ENCODE measurements at places on chromosomes 1 and 21.

DNA sequence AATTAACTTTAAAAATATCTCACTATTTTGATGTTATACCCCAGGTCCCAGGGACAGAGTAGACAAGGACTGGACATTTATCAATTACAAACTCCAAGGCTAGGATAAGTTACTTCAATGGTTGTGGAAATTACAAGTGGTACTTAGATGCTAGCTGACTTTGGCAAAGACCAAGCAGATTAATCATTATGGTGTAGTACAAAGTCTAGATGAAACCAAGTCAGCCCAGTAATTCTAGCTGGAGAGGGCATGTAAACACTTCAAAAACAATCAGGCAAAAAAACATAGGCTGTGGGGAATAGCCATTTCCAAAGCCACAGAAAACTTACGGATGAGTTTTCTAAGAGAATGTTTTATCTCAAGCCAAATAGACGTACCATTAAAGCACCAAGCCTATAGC lies 124.5 kb downstream of the TSEN15 start:
- DNase-seq: no peak

- DNase-seq: no peak
Measured at GRCh38 chr1:29986986-29987385, 736.4 kb downstream of the MATN1 start.

DNA sequence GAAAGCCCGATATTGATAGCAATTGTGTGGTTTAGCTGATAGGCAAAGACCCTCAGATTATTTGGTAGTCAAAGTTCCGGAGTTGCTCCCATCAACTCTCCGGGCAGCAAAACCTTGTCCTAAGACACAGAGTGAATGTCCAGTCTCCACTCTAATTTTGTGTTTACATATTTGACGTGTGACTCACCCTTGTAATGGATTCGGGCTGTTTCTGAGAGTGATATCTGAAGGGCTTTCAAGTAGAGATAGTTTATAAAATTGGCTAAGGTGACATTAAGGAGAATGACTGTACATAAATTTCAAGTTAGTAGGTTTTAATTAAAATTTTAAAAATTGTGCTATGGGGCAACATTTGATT lies 154.2 kb downstream of the CNIH3 start:
- peak; percentile 84 for DNase-seq

GRCh38 chr21:18449605-18450550 lies 46.3 kb upstream of the TMPRSS15 start:
- DNase-seq: no peak

DNA sequence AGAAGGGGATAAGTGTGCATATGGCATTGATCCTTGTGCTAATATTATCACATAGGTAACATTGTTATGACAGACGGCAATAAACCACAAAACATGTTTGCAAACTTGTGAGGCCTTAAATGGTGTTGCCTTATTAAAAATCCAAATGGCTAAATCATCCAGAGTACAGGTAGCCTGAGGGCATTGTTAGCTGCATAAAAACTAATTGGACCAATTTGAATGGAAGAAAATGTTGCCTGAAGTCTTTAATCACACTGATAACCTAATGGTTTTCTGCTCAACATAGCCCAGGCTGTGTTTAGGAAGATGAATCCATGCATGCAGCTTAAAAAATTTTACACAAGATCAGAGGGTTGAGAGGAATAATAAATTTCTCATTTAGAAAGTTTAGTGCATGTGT lies 19.4 kb upstream of the LRRC53 start:
- no peak for DNase-seq

DNA sequence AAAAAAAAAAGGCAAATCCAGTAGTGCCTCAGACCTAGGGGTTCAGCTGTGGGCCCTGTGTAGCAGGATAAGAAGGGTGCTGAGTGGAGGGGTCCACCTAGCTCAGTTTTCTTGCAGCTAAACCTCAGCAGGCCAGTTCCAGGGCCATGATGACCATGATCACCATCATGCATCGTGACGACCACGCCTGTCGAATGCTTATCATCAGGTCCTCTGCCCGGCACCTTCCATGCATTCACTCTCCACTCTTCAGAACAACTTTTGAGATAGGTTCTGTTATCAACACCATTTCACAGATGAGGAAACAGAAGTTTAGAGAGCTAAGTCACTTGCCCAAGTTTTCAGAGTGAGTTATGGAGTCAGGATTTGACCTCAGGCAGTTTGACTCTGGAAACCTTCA lies 54.9 kb downstream of the ACBD3 start:
- DNase-seq: no peak

DNA sequence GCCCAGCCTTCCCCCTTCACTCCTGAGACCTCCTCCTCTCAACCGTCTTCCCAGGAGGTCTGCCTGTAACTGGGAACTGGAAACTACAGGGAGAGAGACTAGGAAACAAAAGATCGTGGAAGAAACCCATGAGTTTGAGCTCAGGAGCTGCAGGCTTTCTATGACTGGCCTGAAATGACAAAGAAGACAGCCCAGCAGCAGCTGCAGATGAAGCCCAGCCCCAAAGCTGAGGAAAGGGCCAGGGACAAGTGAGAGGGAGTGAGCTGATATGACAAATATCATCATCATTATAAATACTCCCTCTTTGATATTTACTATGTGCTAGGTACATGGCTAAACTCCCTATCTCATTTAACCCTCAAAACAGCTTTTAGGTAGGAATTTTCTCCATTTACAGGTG lies 142.6 kb upstream of the CTTNBP2NL start:
- DNase-seq: no peak
